Activated T-helper 2 cell treated with anti-CD3 and anti-CD28 coated beads, Interferon-gamma antibody, Interleukin-2, Interleukin-4, amounts not matched to agents 10 μg/mL and 5 μg/mL and 100 μg/mL, durations not matched to agents 14 hours and 24 hours and 36 hours (primary cell): ENCODE measurements at places on chromosomes 11 and 22. TPM values are rescaled to one million over a fixed set of nuclear protein-coding genes. Genes with fewer than 3 reads are reported as not detected.

Gene MAPK11
- 19.0 and 20.9 TPM in 2 replicates for total RNA-seq

Gene OR2AG1
- not detected in 2 replicates for total RNA-seq

GRCh38 chr11:133942577-133942976 is 14.2 kb downstream of the IGSF9B start:
- DNase-seq: no peak
- H3K36me3 ChIP-seq: peaks cover 74% of the 10 kb centered on the region
- H3K4me3 ChIP-seq: no peak overlapping the region
- H3K27me3 ChIP-seq: no peaks in the 10 kb centered on the region
- H3K4me1 ChIP-seq: peaks cover 57% of the 10 kb centered on the region

- no peaks in the 10 kb centered on the region for H3K36me3 ChIP-seq
- no peak overlapping the region for H3K27ac ChIP-seq
- H3K4me3 ChIP-seq: no peak overlapping the region
- peaks cover 9% of the 10 kb centered on the region for H3K27me3 ChIP-seq
- peaks cover 2% of the 10 kb centered on the region for H3K4me1 ChIP-seq
These were observed 590 bp downstream of the NNMT start for GRCh38 chr11:114296605-114297372.

DNA sequence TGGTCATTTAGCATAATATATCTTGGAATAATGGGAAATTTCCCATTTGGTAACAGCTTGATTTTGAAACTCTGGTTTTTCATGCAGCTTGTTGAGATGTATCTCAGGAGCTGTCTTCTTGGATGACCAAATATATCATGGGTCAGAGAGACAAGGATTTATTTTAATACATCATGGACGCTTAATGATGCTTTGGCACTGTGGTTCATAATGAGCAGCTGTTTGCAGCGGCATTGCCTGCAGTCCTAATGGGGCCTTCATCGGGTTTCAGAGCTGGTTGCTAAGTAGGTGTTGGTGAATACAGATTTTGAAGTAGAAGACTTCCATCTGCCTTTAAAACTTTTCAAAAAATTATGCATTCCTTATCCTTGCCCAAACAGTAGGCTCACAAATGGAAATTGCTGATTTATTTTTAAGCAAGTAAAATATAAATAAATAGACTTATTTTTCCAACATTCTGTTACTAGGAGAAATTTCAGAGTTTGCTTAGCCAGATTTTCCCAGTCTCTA is 389.5 kb upstream of the FAT3 start:
- H3K36me3 ChIP-seq: no peaks in the 10 kb centered on the region
- no peaks in the 10 kb centered on the region for H3K27me3 ChIP-seq
- DNase-seq: no peak
- H3K4me3 ChIP-seq: no peak overlapping the region
- H3K27ac ChIP-seq: no peak overlapping the region

DNA sequence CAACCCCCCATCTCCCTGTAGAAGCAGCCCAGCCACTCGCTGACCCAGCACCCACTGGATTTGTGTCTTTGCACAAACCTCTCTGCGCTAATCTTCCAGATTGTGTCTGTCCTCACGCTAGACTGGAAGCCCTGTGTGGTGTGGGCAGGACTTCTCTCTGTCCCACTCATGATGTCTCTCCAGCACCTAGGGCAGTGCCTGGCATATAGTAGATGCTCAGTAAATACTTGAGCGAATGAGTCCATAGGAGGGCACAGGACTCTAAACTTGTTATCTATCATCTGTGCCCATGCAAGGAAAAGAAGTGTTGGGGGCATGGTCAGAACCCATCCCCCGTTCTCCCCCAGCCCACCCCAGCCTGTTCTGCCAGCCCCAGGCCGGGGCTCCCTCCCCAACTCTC is 22.9 kb downstream of the RPL3 start:
- DNase-seq: no peak
- H3K4me1 ChIP-seq: peaks cover 3% of the 10 kb centered on the region
- H3K27ac ChIP-seq: no peak overlapping the region
- H3K27me3 ChIP-seq: peaks cover 16% of the 10 kb centered on the region
- no peak overlapping the region for H3K4me3 ChIP-seq

GRCh38 chr11:17533778-17534415 is 10.3 kb downstream of the USH1C start:
- no peaks in the 10 kb centered on the region for H3K36me3 ChIP-seq
- DNase-seq: no peak
- H3K4me1 ChIP-seq: no peaks in the 10 kb centered on the region
- peaks cover 12% of the 10 kb centered on the region for H3K27me3 ChIP-seq
- no peak overlapping the region for H3K27ac ChIP-seq
